Stimulated activated effector memory CD8-positive, alpha-beta T cell treated with anti-CD3 and anti-CD28 coated beads, Interleukin-12 subunit alpha, Interleukin-12 subunit beta, amount 100 ng/mL, for 72 hours (primary cell): ENCODE measurements at places on chromosomes 12 and 14.

GRCh38 chr12:58920961-58921861, 907 bp upstream of the LRIG3 start:
- DNase-seq = no peak

DNA sequence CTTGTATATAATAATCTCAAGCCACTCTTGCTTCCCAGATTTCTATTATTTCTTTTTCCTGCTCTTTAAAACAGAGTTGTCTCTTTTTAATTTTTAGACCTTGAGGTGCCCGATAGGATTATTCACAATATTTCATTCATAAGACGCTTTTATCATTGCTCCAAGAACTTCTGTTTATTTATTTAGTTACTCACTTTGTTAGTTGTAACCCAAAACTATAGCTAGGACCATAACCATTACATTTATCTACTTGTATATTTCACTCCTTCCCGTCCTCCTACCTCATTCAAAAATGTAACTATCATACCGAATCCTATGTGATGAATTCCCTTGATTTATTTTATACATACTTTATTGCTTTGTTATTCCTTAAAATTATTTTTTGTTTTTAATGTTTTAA, 7.1 kb downstream of the EIF2S3B start:
- DNase-seq = no peak

DNA sequence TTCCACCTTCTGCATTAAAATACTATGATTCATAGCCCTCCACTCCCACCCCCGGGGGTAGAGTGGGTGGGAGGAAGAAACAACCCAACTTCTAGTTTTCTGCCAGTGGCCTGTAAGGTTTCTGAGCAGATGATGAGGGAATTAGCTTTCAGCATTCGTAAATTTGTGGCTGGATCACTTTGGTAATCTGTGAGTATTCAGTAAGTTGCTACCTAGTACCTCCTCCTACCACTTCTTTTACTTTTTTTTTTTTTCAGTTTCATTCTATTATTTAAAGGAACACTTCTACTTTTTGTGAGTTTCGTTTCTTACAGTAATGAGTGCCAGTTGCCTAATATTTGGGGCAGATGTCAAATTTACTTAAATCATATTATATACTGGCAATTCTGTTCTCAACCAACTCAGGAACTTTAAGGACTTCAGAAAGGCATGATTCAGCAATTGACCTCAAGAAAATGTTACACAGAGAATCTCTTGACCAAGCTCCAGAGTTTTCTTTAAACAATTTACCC, 42.4 kb upstream of the EMP1 start:
- DNase-seq = no peak

- DNase-seq = no peak
Observed at GRCh38 chr12:76018111-76018510, 13.5 kb downstream of the PHLDA1 start.

GRCh38 chr12:105485321-105485910, 154.9 kb downstream of the C12orf75 start:
- no peak for DNase-seq

DNA sequence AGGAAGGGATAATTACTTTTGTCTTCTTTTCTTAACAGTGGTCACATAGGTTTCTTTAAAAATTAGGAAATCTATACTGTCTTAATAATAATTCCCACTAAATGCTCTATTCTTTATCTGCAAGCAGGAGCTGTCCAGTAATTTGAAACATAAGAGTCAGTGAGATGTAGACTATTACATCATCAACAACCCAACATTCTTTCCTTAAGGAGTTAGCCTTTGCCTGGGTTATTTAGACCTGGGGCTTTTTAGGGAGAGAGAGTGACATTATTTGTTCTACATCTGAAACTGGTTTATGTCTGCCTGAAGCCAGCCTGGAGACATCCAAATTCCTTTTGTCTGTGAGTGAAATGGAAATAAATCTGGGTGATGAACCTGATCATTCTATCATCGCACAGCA, 294.4 kb downstream of the TMTC2 start:
- DNase-seq = no peak

GRCh38 chr12:47147739-47148138, 68.0 kb upstream of the AMIGO2 start:
- DNase-seq = no peak

GRCh38 chr12:84375449-84376170, 537.0 kb downstream of the SLC6A15 start:
- no peak for DNase-seq

DNA sequence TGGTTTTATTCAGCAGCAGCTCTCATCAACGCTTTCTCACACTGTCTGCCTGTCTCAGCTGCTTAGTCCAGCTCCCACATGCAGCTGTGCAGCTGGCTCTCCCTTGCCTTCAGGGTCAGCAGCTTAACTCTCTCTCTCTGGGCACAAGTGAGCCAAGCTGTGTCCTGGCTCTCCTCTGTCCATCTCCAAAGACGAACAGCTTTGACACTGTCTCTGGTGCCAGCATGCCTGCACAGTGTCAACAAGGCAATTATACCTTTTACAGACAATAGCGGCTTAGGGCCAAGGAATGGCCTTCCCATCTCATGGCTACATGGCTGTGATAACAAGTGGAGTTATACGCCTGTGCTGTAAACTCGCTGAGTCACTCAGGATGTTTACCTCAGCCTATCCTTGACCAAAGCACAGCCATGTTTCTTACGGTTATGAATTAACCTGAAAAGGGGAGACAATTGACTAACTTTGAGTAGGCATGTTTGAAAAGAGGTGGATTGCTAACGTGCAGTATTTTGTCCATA, 38.4 kb upstream of the MANSC4 start:
- no peak for DNase-seq

GRCh38 chr12:128326406-128326805, 59.4 kb downstream of the TMEM132C start:
- no peak for DNase-seq

DNA sequence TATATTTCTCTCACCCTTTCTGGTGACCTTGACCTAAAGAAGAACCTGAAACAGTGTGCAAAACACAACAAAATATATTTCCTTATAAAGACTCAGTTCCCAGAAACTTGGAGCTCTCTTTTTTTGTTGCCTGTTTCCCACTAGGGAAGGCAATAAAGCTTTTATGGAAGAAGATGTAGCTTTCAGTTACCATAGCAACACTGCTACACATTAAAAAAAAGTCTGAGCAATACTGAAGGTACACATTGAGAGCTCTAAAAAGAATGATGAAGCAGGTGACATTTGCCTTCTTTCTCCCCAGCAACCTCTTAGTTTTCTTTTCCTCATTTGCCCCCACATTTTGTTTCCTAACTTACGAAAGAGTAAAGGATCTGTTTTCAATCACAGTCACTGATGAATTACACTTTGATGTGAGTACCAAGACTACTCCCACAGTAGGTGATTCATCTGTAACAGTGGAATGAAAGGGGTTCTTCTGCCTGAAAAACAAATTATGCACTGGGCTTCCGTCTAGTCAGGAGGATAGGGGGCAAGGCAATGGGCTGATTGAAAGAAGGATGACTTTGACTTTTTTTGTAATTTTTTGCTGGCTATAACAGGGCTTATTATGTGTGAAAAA, 1.1 kb upstream of the CATSPERB start:
- DNase-seq = no peak
